Stimulated activated effector memory CD8-positive, alpha-beta T cell treated with anti-CD3 and anti-CD28 coated beads, Interleukin-12 subunit alpha, Interleukin-12 subunit beta, amount 100 ng/mL, for 72 hours (primary cell): ENCODE measurements at places on chromosomes 4 and X.
A peak's percentile ranks its signal among the peaks of the same experiment; 100 is the strongest.

GRCh38 chr4:177187371-177187770, 122.3 kb upstream of the NEIL3 start:
- no peak for DNase-seq

GRCh38 chr4:176150356-176150682, 45.1 kb downstream of the SPATA4 start:
- DNase-seq, result no peak

- DNase-seq, result no peak
These were observed 848 bp upstream of the KCND1 start for GRCh38 chrX:48972220-48973164.

DNA sequence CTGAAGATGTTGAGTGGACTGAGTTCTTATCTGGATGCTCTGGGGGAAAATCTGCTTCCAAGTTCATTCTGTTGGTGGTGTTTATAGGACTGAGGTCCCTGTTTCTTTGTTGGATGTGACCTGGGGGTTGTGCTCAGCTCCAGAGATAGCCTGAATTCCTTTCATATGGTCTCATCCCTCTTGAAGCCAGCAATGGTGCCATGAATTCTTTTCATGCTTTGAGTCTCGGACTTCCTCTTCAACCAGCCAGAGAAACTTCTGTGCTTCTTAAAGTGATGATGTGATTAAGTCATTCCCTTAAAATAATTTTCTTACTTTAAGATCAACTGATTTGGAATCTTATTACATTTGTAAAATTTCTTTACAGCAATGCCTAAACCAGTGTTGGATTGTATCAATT, 233.8 kb upstream of the UGT8 start:
- no peak for DNase-seq

- DNase-seq, result no peak
These were observed 1041.1 kb upstream of the POU3F4 start for GRCh38 chrX:82466994-82467393.

DNA sequence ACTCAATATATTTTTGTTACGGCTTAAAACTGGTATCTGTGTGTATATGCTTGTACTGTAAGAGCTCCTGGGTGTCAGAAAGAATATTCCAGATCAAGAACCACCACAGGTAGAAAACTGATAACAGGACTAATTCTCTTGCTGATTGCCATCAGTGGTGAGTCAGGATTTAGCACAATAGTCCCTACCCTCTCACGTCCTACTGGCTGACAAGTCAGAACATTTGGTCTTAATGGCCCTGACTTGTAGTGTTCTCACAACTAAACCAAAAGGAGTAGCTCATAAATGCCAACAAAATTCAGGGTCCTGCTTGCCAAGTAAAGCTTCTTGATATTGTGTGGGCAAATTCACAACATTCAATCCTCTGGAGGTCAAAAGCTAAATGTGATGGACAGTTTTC, 105.2 kb upstream of the MAB21L2 start:
- no peak for DNase-seq

DNA sequence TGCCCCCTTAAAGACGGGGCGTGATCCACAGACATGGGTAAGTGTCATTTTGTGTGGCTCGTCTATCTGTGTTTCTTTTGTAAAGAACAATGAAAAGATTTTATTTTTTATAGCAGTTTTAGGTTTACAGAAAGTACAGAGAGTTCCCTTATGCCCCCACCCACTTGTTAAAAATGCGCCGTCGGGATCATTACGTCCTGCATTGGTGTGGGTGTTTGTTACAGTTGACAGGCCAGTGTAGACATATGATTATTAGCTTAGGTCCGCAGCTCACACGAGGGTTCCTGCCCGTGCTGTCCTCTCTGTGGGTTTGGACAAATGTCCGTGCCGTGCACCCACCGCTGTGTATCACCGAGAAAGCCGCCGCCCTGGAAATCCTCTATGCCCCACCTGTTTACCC, 50.5 kb downstream of the RGS12 start:
- DNase-seq, result no peak

GRCh38 chr4:96315815-96316214, 475.9 kb downstream of the PDHA2 start:
- DNase-seq, result no peak

- no peak for DNase-seq
These were observed 206.6 kb downstream of the ARHGAP10 start for GRCh38 chr4:147938496-147938895.

GRCh38 chr4:98352940-98353339, 91.8 kb downstream of the RAP1GDS1 start:
- no peak for DNase-seq

DNA sequence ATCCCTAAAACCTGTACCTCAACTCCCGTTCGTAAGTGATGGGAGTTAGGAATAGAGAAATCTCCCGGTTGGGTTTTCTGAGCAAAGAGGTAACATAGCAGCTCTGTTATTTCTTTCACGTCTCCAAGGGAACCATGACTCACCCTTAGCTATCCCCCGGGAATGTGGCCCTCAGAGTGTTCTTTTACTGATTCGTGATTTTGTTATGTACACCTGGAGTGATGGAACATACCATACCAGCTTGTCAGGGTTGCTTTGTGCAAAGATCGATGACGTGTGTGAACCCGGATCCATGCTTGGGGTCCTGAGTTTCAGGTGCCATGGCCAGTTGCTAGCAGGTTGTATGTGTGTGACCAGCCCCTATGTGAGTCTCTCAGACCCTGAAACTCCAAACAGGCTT, 52.6 kb downstream of the HPRT1 start:
- DNase-seq, result no peak

GRCh38 chr4:22515145-22515887, 550 bp downstream of the ADGRA3 start:
- no peak for DNase-seq

DNA sequence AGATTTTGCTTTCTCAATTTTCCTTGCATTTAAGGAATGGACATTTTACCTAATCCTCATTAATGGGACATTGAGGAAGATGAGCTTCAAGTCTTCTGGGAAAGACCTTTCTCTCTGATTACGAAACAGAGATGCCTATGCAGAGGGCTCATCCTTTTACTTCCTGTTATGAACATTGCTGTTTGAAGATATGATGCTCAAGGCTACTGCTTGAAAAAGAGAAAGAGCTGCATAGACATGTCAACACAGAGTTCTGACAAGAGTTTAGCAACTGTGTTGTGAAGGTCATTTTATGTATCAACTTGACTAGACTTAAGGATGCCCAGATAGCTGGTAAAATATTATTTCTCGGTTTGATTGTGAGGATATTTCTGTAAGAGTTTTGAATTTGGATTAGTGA, 13.8 kb upstream of the GNPDA2 start:
- DNase-seq, result no peak

DNA sequence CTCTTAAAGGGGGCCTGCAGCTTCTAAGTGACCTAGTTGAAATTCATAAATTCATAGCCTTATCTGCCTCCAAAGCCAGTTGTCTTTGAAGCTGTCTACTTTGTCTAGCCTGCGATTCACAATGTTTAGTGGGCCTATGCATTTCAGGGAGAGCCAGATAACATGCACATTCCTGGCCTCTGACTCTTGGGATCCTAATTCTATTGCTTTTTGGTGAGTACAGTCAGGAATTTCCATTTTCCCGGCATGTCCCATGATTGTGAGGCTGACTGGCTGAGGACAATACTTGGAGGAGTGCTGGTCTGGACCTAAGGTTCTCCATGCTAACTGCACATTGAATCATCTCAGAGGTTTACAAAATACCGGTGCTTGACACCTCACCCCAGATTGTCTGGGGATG, 155.0 kb downstream of the MSL3 start:
- no peak for DNase-seq

DNA sequence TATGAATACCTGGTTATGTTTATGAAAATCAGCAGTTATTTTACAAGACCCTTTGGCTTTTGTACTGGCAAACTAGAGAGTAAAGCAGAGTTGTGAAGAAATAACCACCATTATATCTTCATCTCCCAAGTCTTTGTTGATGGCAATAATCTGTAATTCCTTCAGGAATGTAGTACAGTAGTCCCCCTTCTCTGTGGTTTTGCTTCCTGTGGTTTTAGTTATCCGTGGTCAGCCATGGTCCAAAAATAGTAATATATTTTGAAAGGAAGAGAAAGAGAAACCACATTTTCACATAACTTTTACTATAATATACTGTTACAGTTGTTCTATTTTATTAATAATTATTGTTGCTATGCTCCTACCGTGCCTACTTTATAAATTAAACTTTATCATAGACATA, 27.8 kb downstream of the BANK1 start:
- DNase-seq, result no peak

- DNase-seq, result no peak
These were observed 1429.2 kb upstream of the AGA start for GRCh38 chr4:178871476-178871875.

- no peak for DNase-seq
These were observed 115.5 kb upstream of the STOX2 start for GRCh38 chr4:183789657-183790056.

- no peak for DNase-seq
These were observed 405.3 kb upstream of the EDA2R start for GRCh38 chrX:67044029-67044653.

DNA sequence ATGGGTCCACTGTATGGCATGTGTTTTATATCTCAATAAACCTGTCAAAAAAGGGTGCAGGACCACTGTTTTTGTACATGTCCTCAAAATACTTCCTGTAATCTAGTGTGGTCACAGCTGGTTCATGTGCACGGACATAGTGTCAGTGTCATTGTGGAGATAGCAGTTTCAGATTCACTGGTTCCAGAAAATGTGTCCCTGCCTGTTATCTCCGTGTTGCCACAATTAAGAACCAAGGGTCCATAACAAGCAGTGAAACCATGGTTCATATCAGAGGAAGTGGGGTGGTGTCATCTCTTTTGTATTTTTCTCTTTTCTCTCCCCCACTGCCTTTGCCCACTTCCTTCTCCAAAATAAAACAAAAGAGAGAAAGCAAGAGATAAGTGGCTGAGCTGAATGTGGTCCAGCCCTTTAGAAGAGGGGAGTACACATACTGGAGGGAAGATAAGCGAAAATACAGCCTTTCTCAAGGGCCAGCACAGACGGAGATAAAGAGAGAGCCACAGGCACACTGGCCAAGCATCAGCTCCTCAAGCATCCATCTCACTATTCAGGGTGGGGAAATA, 51.2 kb downstream of the TBL1X start:
- DNase-seq, result no peak

DNA sequence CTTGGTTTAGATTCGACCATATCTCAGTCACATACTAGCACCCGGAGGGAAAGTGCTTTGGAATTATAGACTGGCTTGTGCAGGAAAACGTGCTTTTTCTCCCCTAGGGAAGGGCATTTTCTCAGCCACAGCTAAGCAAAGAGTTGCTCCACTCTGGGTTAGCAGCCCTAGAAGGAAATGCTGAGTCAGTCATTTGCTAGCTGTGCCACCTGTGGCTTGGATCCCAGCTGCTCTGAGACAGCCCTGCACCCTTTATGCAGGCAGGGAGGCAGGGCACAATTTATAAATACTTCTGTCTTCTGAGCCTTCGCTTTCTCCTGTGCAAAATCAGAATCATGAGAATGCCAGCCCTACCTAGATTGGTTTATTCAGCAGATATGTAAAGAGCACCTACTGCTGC, 1.3 kb upstream of the USP51 start:
- no peak for DNase-seq

DNA sequence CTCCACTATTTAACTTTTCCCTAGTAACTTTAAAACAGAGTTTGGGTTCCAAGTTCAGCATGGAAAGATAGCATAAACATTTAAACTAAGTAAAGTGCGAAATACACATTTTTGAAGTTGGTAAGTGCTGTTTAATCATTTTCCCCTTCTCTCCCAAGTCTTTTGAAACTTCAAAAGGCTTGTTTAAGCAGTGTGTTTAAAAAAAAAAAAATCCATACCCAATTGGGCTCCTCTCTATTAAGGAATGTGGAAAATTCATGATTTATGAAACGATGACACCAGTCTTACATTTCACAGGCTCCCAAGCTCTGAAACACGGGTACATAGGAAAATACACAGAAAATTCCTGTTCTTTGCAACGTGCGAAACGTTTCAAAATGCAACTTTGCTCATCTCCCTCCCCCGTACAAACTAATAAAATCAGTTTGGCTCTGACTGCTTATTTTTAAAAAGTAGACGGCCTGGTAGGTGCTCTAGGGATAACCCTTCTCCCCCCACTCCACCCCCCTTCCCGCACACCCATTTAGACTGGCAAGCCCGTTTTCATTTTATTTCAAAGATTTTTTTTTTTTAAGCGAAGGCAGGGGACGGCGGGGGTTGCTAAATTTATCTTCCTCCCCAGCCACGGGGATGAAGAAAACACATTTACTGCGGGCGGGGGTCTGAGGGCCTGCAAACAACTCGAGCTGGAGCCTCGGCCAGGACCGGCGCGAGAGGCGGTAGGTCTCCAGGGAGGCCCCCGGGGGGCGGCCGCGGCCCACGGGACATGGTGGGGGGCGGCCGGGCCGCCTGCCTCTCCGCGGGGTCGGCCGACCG, 786 bp upstream of the ZFX start:
- DNase-seq, result peak; percentile 66

DNA sequence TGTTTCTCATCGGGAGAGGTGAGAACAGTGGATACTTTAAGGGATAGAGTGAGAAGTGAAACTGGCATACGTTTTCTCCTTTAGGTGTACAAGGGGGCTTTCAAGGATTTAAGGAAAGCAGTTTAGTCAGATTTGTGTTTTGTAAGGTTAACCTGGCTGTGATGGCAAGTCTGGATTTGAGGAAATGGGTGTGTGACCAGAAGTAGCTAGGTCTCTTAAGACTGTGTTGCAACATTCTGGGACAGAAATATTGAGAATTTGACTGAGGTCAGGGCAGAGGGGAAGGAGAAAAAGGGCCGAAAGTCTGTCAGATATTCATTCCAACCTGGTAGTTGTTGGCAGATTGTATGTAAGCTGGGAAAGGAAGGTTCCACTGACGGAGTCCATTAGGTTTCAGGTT, 10.4 kb upstream of the GABRE start:
- DNase-seq, result no peak

DNA sequence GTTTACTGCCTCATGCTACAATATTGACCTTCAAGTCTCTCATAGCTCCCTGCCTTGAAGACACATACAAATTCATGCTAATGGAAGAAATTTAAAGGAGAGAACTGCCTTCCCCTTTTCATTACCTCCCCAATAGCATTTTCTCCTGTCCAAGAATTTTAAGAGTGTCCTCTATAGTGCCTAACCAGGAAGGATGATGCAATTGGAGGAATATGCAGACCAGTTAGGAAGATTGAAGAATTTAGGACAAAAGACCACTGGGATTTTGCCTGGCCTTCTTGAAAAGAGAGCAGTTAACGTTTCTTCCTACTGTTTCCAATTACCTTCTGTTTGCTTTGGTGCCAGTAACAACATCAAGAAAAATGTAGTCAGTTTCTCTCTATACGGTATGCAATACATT, 443.9 kb downstream of the INPP4B start:
- no peak for DNase-seq

GRCh38 chr4:77006753-77007353, 57.3 kb downstream of the SEPTIN11 start:
- DNase-seq, result no peak

DNA sequence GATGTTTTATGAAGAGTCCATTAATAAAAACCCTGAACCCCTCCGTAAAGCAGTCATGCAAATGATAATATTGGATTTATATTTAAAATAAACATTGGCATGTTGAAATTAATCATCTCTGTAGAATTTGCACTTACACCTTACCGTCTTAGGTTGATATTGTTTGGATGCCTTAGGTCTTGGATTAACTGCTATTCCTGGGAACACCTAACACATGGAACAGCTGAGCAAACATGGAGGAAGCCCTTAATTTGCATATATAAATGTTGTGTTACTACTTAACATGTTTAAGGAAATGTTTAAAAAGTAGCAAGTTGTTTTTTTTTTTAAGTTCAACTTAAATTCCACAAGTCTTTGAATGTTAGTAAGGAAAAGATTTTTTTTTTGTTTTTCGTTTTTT, 62.5 kb downstream of the NSD2 start:
- DNase-seq, result no peak
